Bronchial epithelial cell (primary cell): ENCODE measurements at places on chromosomes 5 and 9.
A peak's percentile ranks its signal among the peaks of the same experiment; 100 is the strongest.

GRCh38 chr5:160023007-160023907, 14.3 kb downstream of the TTC1 start:
- DNase-seq: no peak

DNA sequence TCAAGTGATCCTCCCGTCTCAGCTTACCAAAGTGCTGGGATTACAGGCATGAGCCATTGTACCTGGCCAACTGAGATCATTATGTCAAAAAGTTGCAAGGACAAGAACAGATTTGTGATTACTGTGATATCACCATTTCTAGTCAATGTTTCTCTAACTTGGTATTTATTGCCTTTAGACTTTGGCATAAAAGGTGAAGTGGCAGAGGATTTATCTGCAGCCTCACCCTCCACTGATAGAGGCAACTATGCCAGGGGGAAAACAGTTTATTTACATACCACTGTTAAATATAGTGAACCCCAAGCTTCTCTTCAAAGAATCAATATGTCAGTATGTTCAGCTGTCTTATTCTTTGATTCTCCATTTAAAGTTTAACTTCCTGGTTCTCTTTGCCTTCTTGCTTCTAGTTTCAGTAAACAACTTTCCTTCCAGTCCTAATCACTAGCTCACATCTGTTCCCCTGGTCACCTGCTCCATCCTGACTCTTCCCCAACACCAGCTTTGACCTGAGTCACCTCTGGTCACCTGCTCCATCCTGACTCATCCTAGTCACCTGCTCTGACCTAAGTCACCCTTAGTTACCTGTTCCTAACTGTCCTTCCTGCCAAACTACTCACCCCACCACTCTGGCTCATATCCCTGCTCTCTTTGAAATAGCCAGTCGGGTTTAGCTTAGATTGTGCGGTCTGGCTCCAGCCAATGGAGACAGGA, 29.9 kb downstream of the SEMA6A start:
- no peak for DNase-seq

GRCh38 chr5:42759456-42759855, 2.8 kb downstream of the CCDC152 start:
- peak; percentile 44 for DNase-seq

DNA sequence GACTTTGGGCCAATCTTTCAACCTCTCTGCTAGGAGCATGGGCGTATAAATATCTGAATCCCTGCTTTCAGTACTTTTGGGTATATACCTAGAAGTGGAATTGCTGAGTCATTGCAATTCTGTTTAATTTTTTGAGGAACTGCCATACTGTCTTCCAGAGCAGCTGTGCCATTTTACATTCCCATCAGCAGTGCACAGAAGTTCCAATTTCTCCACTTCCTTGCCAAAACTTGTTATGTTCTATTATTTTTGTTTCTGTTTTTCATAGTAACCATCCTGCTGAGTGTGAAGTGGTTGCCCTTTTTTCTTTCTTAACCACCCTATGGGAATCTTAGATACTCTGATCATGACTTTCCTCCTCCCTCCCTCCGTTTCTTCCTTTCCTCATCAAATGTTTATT, 11.1 kb upstream of the CCIN start:
- DNase-seq: no peak

DNA sequence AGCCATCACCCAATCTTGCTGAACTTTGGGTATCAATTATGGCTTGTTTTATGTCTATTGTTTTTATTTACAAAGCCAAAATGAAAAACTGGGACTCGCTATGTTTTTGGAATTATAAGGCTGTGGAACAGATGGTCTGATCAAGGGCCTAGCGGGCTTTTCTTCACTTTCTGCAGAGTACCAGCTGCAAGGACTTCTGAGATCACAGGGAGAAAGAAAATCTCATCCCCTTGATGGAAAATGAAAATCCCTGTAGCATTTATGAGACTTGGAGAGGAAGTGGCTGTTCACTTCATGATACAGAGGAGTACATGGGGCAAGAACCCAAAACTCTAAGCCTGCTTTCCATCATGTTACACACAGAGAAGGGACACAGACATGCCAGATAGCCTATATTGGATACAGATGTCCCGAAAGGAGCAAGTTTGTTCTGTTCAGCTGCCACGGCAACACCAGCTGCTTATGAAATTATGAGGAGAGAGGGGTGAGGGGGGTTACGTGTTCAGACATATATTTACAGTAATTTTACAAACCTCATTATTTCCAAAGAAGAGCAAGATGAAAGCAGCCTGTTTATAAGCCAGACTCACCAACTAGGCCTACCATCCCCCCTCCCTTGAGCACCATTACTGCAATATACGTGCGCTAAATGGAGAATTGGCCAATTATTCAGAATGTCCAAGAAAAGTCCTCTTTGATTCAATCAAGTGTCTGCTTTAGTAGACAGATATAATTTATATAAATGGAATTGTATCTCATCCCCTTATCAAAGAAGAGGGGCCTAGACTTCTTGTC, 220.0 kb downstream of the MARCHF11 start:
- DNase-seq: no peak

- DNase-seq: peak; percentile 38
These were observed 792.2 kb upstream of the CDH9 start for GRCh38 chr5:27830546-27830945.

DNA sequence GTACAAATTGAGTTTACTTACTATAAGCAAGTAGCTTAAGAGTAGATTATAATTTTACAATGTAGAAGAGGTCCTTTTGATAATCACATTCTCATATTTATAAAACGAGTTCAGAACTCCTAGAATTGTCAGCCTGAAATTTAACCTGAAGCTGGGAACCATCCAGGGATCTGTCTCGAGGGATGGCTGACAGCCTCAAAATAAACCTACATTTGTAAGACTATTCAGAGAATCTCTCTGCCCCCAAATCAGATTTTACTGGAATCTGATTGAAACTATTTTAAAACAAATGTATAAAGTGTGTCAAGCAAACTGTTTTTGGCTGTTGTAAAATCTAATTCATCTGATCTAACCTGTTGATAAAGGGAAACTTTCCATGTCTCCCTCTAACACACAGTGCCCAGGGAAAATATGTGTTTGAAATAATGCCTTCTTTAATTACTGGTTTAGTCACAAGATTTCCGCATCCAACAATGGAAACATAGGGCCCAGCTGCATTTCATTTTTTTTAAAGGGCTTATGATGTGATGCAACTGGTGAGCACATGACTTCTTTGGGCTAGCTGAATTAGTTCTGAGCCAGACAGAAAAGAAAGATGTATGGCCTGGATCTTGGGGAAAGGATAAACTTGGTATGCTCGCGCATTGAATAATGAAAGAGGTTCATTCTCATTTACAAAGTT, 30.3 kb downstream of the SLC25A46 start:
- peak; percentile 69 for DNase-seq

GRCh38 chr9:17906176-17906840, 327.4 kb downstream of the SH3GL2 start:
- DNase-seq: no peak

DNA sequence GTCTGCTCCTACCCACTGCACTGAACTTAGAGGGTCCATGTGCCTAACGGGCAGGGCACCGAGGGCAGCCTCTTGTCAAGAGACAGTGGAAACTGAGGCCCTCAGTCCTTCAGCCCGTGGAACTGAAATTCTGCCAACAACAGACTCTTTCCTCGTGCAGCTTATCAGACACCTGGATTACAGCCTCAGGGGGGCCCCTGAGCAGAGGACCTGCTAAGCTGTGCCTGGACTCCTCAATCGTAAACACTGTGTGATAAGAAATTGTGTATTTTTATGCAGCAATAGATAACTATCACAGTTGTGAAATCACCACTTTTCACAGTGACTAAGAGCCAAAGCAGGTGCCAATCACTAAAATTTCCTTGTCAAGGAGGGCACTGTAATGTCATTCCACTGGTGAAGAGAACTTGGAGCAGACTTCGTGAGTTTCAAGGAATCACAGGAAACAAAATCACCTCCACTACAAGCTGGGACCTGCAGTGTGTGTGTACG, 33.4 kb upstream of the CTSV start:
- peak; percentile 13 for DNase-seq

GRCh38 chr5:65482736-65483545, 1.2 kb upstream of the ADAMTS6 start:
- peak; percentile 53 for DNase-seq

DNA sequence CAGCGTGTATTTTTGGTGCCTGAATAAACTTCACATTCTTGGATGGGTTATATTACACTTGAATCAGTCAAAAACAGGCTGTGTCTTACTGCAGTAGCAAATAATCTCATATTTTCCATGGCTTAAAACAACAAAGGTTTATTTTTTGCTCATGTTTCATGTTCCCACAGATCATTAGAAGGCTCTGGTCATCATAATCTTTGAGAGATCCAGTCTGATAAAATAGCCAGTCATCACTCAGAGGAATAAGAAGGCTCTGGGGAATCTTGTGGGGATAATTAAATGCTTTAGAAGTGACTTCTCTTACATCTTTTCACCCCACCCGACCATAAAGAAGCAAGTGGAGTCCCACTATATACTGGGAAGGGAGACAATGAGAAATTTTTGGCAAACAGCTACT, 417.7 kb downstream of the PSAT1 start:
- no peak for DNase-seq

GRCh38 chr9:7489036-7489435, 310.5 kb downstream of the DMAC1 start:
- peak; percentile 23 for DNase-seq

DNA sequence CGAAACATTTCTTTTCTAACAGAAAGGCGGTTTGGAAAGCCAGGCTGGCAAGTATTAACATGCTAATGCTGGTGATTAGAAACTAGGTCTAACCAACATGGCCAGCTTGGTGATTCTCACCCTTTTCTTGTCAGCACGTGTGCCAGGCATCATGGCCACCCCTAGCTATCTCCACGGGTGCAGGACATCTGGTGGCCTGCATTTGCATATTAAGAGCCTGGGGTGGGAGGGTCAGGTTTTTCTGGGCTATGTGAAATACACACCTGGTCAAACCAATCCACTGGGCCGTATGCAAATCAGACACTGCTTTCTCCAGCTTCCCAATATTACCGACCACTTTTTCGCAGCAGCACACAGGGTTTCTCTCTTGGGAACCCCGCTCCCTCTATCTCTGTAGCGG, 612.1 kb downstream of the PTPRD start:
- DNase-seq: no peak

DNA sequence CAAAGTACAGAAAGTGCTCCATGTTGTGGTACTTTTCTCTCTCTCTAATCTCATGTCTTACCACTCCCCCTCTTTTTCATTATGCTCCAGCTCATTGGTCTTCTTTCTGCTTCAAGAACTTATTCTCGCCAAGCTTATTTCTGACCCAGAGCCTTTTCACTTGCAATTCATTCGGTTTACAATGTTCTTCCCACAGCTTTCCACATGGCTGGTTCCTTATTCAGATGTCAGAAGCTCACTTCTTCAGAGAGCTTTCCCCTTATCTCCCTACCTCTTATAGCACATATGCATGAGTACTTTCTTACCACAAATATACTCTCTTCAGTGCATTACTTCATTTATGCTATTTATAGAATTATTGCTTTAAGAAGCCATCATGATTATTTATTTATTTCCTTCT, 338.8 kb upstream of the ATP10B start:
- no peak for DNase-seq

DNA sequence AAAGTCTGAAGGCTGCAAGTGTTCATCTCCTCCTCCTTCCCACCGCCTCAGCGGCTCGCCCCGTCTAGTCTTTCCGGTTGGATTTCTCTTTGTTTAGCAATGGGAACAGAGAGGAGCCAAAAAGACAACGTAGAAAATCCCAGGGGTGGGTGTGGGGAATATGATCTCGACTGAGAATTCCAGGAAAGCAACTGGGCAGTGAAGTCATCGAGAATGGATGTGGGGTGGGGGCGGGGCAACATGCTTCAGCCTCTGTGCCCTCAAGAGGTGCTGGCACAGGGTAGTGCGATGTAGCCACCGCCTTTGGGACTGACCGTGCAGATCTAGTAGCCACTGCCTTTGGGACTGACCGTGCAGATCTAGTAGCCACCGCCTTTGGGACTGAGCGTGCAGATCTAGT, 12.9 kb downstream of the MSX2 start:
- no peak for DNase-seq

GRCh38 chr5:115661563-115661962, 35.7 kb upstream of the TMED7 start:
- DNase-seq: no peak

GRCh38 chr9:85199866-85200495, 530.5 kb downstream of the NTRK2 start:
- DNase-seq: no peak

DNA sequence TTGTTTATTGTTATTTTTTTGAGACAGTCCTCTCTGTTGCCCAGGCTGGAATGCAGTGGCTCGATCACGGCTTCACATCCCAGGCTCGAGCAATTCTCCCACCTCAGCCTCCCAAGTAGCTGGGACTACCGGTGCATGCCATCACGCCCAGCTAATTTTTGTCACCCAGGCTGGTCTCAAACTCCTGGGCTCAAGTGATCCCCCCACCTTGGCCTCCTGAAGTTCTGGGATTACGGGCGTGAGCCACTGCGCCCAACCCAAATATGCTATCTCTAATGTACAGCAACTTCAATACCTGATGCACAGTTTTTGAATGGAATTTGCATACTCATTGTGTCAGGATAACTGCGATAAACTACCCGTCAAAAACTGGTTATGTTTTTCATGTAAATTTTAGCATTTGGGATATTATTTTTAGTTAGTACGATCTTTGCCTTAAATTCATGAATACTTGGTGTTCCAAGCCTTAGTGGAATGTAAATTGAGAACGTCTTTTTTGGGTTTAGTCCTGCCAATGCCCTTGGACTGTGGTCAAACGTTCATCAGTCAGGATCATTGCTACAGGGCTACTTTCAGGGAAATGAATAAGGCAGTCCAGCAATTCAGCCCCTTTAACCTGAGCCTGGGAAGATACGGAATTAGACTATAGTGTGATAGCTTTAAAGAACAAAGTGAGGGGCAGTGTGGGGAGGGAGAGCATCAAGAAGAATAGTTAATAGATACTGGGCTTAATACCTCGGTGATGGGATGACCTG, 4.4 kb downstream of the UGCG start:
- DNase-seq: no peak

GRCh38 chr9:128203707-128204551, 750 bp downstream of the DNM1 start:
- no peak for DNase-seq

GRCh38 chr5:80101993-80102392, 66.8 kb downstream of the THBS4 start:
- DNase-seq: no peak

DNA sequence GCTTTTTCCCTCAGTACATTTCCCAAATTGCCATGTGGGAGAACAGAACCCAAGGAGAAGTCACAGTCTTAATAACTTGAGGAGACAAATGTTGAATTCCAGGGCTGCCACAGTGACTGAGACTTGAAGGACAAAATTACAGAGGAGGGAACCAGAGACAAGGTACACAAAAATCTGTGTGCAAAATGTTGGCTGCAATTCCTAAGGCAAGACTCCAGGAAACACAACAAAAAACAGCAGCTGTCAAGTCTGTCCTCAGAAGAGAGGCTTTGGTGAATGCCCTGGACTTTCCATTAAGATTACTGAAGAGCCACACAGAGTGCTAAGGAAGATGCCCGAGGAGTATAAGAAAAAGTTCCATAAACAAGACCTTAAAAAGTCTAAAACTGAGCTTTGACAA, 21.1 kb downstream of the AP3B1 start:
- no peak for DNase-seq
